SW 1271 (cell line): ENCODE measurements at places on chromosomes 16 and 17.

DNA sequence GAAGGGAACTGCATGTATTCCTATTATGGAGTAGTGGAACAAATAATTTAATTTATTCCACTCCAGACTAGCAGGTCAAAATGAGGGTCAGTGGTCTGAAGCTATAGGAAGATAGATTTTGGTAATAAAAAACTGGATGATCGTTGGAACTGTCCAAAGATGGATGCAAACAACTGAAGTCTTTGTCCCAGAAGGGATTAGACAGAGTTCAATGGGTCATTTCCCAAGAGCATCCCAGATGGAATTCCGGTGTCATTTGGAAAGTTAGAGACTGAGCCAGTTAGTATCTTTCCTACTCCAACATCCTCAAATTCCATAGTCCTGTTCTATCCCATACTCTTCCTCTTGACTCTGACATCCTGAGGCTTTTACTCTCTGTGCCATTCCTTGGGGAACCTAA lies 22.8 kb upstream of the TOX3 start:
- DNase-seq: no peak

DNA sequence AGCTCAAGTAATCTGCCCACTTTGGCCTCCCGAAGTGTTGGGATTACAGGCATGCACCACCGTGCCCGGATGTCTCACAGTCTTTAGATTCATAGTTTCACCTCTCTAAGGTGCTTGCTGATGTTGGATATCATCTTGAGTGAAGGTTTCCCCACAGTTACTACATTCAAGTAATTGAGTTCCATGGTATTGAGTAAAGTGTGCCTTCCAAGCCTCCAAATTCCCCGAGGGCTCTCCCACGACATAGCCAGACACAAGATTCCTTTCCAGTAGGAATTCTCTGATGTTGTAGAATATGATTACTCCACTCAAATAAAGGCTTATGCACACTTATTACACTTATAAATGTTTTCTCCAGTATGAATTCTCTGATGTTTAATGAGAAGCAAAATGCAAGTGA lies 16.3 kb upstream of the ZNF652 start:
- DNase-seq: no peak

DNA sequence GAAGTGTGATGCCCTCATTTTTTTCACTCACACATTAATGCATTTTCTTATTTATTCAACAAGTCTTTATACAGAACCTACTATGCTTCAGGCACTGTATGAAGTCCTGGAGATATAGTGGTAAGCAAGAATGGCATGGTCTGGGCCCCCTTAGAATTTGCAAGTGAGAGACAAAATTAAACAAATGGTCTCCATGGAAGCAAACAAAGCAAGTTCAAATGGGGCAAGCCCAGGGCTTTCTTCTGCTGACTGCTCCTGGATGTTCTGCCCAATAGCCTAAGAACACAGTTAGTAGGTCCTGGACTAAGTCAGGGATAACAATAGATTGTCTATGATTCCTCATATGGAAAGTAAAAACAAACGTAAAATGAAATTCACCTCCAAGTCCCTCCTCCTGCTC lies 31.3 kb upstream of the DDX52 start:
- DNase-seq: no peak

GRCh38 chr16:84806256-84806889 lies 13.4 kb upstream of the CRISPLD2 start:
- peak; percentile 87 for DNase-seq

DNA sequence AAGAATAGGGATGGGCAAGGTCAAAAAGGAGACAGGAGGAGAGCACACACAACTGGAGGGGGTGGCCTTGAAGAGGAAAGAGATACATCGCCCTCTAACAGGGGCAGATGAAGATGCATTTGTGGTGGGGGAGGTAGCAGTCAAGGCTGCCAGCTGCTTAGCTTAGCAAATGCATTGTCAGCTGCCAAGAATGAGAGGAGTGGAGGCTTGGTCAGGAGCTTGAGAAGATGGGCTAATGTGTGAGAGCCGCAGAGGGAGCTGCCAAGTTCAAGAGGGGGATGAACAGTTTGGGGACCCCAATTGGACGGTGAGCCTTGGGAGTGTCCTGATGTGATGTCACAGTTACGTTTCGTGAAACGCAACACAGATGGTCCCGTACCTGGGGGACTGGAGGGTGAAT lies 28.9 kb upstream of the GNA13 start:
- DNase-seq: no peak

DNA sequence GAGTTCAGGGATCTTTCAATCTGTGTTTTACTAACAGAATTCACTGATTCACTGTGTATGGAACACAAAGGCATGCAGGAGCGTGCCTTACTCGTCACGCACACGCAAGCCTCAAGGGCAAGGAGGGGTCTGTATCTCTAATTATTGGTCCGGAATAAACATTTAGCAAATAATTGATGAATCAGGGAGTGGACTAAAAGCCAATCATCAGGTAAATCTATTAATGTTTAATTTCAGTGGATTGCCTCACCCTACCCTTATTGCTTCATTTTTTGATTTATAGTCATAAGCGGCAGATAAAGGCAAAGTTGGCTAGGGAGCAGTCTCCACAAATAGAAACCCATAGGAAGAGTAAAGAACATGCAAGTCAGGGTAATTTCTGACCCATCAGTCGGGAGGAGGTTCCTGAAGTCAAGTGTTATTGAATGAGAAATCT lies 7.4 kb upstream of the HSD17B2 start:
- DNase-seq: no peak

- DNase-seq: no peak
Measured at GRCh38 chr16:56462064-56462796, 10.9 kb downstream of the OGFOD1 start.

- no peak for DNase-seq
Measured at GRCh38 chr16:83609178-83609577, 198.6 kb upstream of the HSBP1 start.

- no peak for DNase-seq
Measured at GRCh38 chr16:69935740-69936139, 15.4 kb upstream of the CLEC18A start.

DNA sequence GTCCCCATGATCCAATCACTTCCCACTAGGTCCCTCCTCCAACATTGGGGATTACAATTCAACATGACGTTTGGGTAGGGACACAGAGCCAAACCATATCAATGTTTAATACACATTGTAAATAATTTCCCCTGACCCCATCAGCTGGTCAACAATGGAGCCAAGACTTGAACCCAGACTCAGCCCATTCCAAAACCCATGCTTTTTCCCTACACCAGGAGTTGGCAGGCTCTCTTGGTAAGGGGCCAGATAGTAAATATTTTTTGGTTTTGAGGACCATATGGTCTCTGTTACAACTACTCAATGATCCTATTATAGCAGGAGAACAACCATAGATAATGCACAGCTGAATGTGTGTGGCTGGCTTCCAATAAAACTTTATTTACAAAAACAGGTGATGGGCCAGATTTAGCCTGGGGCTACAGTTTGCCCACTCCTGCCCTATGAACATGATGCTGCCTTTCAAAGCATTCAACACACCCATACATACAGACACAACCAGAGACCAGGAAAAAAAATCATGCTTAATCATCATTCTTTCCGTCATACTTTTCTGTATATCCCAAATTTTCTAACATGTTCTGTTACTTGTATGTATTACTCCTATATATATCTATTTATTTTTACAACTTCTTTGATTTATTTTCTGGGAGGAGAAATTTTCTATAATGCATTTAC lies 22.1 kb upstream of the MSI2 start:
- DNase-seq: no peak

GRCh38 chr17:72677108-72677507 lies 415.4 kb downstream of the SLC39A11 start:
- no peak for DNase-seq

DNA sequence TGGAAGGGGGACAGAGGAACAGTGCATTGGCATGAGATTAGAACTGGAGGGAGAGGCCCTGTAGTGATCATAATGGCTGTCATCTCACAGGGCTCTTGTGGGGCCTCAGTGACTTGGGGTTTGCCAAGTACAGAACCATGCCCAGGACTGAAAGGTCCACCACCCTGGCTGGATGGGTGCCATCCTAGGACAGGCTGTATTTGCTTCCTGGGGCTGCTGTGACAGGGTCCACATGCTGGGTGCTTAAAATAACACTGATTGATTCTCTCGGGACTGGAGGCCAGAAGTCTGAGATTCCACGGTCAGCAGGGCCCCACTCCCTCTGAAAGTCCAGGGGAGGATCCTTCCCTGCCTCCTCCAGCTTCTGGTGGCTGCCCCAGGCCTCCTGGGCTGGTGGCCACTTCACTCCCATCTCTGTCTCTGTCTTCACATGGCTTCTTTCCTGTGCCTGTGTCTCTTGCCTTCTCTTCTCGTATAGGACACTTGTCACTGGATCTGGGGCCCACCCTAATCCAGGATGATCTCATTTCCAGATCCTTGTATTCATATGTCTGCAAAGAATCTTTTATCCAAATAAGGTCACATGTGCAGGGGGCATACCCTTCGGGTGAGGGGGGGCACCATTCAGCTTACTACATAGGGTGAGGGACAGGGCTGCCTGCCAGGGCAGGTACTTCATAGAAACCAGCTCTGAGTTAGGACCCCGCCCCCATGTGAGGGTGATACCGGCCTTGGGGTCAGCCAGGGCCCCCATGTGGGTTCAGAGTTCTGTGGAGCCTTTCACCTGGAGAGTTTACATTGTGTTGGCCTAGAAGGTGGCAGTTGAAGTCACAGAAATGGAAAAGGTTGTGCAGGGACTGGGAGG lies 52.6 kb downstream of the USP22 start:
- DNase-seq: no peak

- DNase-seq: no peak
Measured at GRCh38 chr16:52591934-52592592, 45.1 kb upstream of the TOX3 start.

DNA sequence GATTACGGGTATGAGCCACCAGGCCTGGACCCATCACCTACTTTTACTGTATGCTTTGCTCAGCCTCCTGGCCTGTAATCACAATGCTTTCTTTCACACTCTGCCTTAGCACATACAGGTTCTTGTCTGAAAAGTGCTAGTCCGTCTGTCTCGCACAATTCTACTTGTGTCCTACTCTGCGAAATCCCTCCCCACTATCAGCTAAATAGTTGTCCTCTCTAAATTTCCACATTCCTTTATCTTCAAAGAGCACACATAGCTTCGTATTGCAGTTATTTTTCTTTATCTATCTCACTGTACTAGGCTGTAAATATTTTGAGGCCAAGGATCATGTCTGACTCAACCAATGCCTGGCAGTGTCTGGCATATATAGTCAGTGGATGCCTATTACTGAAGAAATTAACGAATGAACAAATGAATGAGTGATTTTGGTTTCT lies 38.5 kb upstream of the ETV4 start:
- no peak for DNase-seq

GRCh38 chr16:48383009-48383876 lies 2.0 kb downstream of the SIAH1 start:
- DNase-seq: no peak

- no peak for DNase-seq
Measured at GRCh38 chr16:86184185-86184584, 285.2 kb downstream of the IRF8 start.

DNA sequence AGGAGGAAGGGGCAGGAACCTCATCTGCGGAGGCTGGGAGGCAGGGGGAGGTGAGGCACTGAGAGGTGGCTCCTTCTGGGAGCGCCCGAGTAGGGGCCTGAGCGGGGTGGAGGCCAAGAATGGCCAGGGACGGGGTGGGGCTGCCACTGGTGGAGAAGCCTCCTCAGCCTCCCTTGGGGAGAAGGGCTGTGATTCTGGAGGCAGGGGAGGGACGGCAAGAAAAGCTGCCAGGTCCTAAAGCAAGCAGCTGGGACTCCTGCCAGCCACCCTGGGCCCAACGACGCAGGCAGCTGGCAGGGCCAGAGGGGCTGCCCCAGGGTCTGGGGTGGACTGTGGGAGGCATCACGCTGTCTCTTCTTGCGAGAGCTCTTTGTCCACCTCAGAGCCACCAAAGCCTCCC lies 12.7 kb upstream of the MLKL start:
- DNase-seq: no peak

DNA sequence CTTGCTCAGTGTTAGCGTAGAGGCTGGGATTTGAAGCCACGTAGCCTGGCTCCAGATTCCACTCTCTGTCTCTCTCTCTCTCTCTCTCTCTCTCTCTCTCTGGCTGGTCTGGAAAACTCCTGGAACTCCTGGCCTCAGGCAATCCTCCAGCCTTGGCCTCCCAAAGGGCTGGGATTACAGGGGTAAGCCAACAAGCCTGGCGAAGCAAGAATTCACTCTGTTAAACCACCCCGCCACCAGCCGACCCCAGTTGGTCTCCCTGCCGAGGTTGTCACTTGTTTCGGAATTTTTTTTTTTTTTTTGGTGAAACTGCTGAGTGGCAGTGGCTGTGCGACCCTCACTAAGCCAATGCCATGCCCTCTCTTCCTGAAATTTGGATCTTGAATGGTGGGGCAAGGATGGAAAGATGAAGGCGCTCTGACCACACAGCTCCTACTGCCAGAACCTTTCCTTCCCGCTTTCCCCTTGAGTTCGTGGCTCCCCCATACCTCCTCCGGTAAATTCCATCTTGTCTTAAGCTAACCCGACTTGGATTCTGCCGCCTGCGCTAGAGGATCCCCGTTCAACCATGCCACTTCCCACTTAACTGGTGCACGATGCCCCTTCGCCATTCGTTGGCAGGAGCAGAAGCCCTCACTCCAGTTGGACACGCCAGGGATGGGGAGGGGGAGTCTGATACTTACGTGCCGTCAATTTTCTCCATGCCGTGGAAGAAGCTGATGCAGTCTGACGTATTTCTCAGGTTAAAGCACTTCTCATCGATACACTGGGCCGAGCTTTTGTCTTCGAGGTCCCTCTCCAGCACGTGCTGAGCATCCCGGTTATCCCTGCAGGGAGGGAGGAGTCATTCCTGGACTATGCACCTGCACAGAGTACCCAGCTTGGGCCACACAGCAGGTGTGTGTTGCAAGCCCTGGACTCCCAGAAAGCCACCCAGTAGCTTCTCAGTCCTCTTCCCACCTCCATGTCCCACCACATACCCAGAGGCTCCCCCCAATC lies 13.1 kb downstream of the TEKT5 start:
- no peak for DNase-seq

- DNase-seq: no peak
Measured at GRCh38 chr16:25996052-25996451, 304.3 kb downstream of the HS3ST4 start.

GRCh38 chr17:48282303-48282702 lies 147.7 kb downstream of the SKAP1 start:
- DNase-seq: no peak

- DNase-seq: no peak
Measured at GRCh38 chr17:78897664-78898047, 5.3 kb downstream of the CEP295NL start.

DNA sequence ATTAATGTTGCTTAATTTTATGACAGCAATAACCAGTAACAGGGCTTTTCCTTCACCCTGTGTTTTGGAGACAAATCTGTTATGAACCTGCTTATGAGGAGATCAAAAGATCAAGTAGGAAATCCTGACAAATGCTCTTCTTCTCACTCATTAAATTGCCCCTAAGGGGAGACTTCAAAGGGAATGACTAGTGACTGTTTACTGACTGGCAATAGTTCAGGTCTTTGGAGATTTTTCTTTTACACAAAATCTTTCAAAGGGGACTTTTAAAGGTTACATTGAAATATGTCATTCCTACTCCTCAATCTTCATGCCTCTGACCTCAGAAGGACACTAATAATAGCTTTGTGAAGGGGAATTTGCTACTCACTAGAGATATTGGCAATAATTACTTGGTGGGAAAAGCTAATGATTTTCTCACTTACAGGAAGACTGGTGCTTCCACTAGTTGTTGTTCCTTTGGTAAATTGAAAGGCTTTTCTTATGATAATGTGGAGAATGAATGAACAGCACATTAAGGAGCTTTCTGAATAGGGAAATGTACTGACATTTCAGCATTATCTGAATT lies 292.9 kb upstream of the CA10 start:
- DNase-seq: no peak
